ENCODE measurements at places on chromosomes 1 and 21. TPM values are rescaled to one million over a fixed set of nuclear protein-coding genes. Genes with fewer than 3 reads are reported as not detected.

DNA sequence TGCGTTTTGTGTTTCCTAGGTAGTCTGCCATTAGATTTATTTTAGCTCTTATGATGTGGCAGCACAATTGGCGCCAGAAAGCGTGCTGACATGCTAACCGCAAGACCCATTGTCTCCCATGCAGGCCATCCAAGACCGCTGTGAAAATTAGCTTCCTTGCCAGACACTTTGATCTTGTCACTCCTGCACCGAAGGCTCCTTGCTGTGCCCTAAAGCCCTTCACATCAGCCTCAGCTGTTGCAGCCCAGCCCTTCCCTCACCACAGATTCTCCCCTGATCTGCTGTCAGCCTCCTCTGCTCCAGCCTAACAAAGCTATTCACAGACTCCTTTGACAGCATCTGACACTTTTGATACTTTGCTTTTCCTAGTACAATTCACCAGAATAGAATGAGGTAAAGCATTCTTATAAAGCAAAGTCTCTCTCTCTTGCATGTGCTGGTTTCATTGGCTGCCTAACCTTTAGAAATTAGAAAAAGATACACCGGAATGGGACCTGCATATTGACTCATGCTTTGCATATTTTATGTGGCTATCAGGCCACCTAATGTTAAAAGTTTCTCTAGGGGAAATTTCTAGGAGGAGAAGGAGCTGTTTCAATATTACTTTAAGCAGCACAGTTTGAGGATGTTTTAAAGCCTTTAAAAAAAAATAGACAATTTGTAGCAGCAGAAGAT lies 280.3 kb upstream of the FMN2 start:
- DNase-seq: no peak
- no peaks in the 10 kb centered on the region for H3K27me3 ChIP-seq
- no peaks in the 10 kb centered on the region for H3K4me1 ChIP-seq
- no peak overlapping the region for H3K4me3 ChIP-seq

DNA sequence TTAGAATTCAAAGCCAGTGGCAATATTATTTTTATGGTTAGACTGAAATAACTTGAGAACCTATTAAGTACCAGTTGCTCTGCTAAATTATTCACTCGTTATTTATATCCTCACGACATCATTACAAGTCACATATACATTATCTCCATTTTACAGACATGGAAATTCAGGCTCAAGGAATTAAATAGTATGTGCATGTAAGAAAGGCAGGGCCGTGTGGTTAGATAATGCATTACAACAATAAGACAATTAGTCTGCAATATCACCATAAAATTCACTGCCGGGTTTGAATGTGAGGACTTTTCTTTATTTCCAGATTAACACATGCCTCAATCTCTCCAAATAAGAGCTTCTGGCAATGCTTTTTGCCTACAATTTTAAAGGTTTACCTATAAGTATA lies 523.4 kb downstream of the PTBP2 start:
- no peaks in the 10 kb centered on the region for H3K36me3 ChIP-seq
- no peak overlapping the region for H3K27ac ChIP-seq
- DNase-seq: no peak
- H3K4me3 ChIP-seq: no peak overlapping the region
- H3K27me3 ChIP-seq: no peaks in the 10 kb centered on the region
- no peaks in the 10 kb centered on the region for H3K4me1 ChIP-seq

- no peaks in the 10 kb centered on the region for H3K36me3 ChIP-seq
- H3K4me1 ChIP-seq: no peaks in the 10 kb centered on the region
- no peak for DNase-seq
Observed at GRCh38 chr21:45382697-45382997, 22.3 kb upstream of the COL18A1 start.

DNA sequence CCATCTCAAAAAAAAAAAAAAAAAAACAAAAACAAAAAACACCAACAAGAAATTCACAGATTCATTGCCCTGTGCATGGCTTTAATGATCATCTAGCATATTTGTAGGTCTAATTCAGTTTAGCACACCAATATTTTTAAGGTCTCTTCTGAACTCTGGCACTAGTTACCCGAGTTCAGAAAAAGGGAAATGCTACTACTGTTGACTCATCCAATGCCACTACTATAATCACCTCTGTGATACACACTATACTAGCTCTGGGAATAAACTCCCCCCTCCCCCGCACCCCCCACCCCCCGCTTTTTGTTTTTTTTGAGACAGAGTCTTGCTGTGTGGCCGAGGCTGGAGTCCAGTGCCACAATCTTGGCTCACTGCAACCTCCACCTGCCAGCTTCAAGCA lies 55.6 kb downstream of the FBXO42 start:
- DNase-seq: no peak
- no peaks in the 10 kb centered on the region for H3K27me3 ChIP-seq
- no peak overlapping the region for H3K27ac ChIP-seq
- no peaks in the 10 kb centered on the region for H3K4me1 ChIP-seq

GRCh38 chr1:29123887-29124365 lies at the start of gene TMEM200B:
Gene TMEM200B (minus strand): TSS chr1:29123903. CDS start chr1:29121828, 2,075 bp downstream.
- peaks cover 23% of the 10 kb centered on the region for H3K27me3 ChIP-seq
- peaks cover 38% of the 10 kb centered on the region for H3K4me1 ChIP-seq
- H3K36me3 ChIP-seq: peaks cover under 1% of the 10 kb centered on the region
- H3K4me3 ChIP-seq: peak within 1 kb of the TSS; percentile 42
- no peak for DNase-seq

- H3K4me1 ChIP-seq: peaks cover 12% of the 10 kb centered on the region
- H3K36me3 ChIP-seq: no peaks in the 10 kb centered on the region
- peak; percentile 81 for DNase-seq
- H3K4me3 ChIP-seq: no peak overlapping the region
- H3K27me3 ChIP-seq: no peaks in the 10 kb centered on the region
Observed at GRCh38 chr1:184866991-184867788, 107.1 kb downstream of the NIBAN1 start.

GRCh38 chr1:200131551-200132125 lies 104.1 kb downstream of the NR5A2 start:
- H3K4me1 ChIP-seq: peaks cover 6% of the 10 kb centered on the region
- H3K4me3 ChIP-seq: no peak overlapping the region
- no peaks in the 10 kb centered on the region for H3K36me3 ChIP-seq
- H3K27ac ChIP-seq: no peak overlapping the region
- no peaks in the 10 kb centered on the region for H3K27me3 ChIP-seq

- H3K4me1 ChIP-seq: no peaks in the 10 kb centered on the region
- no peak overlapping the region for H3K4me3 ChIP-seq
- H3K27me3 ChIP-seq: no peaks in the 10 kb centered on the region
- DNase-seq: no peak
- no peaks in the 10 kb centered on the region for H3K36me3 ChIP-seq
Observed at GRCh38 chr1:111847466-111847865, 91.8 kb downstream of the DDX20 start.

DNA sequence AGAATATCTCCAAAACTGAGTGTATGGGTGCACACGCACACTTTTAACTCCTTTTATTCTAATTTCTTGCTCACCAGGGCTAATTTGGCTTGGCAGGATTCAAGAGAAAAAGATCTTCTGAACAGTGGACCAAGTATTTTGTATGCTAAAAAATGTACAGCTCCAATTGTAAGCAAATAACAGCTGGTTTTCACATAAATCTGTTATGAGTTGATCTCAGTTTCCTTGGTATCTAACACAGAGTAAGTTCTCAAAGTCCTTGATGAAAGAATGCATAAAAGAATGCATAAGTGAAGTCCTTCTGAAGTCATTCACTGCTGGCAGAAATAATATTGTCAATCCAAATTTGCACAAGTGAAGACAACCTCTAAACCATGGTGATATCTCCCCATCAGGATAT lies 213.0 kb downstream of the OMA1 start:
- H3K27me3 ChIP-seq: no peaks in the 10 kb centered on the region
- H3K4me1 ChIP-seq: no peaks in the 10 kb centered on the region
- H3K27ac ChIP-seq: no peak overlapping the region
- H3K4me3 ChIP-seq: no peak overlapping the region
- H3K36me3 ChIP-seq: no peaks in the 10 kb centered on the region

DNA sequence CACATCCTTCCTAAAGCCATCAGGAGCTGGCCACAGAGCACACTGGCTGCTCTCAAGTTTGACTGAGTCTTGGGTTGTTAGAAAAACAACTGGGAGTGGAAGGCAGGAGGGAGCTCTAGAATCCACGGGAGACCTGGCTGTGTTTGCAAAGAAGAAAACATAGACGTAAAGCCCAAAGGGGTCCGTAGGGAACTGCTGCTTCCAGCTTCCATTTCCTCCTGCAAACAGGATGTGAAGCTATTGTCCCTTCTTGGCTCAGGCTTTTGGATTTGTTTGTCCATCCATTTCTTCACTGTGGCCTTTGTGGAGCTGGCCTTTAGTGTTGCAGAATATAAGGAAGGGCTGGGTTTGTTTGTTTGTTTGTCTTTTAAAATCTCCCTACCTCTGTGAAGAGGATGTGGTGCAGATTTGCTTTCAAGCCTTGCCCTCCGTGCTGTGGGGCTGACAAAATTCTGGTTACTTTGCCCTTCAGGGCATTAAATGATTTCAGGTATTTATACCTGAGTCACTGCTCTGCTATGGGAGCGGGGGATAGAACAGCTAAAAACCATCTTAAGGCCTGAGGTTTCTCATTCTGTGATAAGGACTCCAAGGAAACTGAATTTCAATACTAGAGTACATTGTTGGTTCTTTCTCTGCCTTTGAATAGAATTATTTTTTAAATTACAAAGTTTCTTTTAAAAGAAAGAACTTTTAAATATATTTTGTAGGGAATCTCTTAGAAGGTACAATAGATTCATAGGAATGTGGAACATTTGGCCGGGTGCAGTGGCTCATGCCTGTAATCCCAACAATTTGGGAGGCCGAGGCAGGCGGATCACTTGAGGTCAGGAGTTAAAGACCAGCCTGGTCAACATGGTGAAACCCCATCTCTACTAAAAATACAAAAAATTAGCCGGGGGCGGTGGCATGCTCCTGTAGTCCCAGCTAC lies 74.3 kb downstream of the MPZL1 start:
- H3K36me3 ChIP-seq: no peaks in the 10 kb centered on the region
- H3K4me3 ChIP-seq: no peak overlapping the region
- DNase-seq: no peak
- no peaks in the 10 kb centered on the region for H3K4me1 ChIP-seq

DNA sequence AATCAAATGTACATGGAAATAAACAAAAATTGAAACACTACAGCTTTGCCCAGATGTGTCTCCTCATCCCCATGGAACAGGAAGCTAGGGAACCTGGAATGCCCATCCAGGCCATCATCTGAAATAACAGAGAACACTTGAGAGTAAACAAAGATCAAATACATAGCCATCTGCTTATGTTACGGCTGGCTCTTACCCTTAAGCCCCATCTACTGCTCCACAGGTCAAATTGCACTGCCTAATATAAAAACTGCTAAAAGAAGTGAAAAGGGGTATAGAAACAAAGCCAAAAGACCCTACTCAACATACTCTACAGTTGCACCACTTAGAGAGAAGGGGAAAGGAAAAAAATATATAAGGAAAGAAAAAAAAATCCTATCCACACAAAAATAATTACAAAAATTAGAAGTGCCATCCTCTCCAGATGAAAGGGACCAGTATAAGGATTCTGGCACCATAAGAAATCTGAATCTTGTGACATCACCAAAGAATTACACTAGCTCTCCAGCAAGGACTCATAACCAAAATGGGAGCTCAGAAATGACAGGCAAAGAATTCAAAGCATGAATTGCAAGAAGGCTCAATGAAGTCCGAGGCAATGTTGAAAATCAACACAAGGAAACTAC lies 26.9 kb downstream of the OR6Y1 start:
- H3K4me3 ChIP-seq: no peak overlapping the region
- H3K27ac ChIP-seq: no peak overlapping the region
- no peaks in the 10 kb centered on the region for H3K4me1 ChIP-seq

DNA sequence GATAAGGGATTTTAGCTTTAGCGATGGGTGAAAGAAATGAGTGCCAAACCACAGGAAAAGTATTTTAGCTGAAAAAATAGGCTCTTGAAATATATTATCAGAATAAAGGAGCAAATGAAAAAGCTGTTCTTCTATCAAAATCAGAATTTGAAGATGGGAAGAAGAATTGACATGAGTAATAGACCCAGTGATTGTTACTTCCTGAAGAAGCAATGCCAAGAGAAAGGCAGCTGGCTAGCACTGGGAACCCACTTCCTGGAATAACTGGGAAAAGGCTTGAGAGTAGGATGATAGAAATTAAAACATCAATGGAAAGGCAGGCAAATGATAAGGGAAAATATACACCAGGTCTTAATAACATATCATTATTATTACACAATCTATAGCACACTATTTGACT lies 29.9 kb upstream of the LYPLAL1 start:
- H3K27me3 ChIP-seq: no peaks in the 10 kb centered on the region
- no peaks in the 10 kb centered on the region for H3K4me1 ChIP-seq
- DNase-seq: no peak
- no peaks in the 10 kb centered on the region for H3K36me3 ChIP-seq
- H3K27ac ChIP-seq: no peak overlapping the region
- no peak overlapping the region for H3K4me3 ChIP-seq

DNA sequence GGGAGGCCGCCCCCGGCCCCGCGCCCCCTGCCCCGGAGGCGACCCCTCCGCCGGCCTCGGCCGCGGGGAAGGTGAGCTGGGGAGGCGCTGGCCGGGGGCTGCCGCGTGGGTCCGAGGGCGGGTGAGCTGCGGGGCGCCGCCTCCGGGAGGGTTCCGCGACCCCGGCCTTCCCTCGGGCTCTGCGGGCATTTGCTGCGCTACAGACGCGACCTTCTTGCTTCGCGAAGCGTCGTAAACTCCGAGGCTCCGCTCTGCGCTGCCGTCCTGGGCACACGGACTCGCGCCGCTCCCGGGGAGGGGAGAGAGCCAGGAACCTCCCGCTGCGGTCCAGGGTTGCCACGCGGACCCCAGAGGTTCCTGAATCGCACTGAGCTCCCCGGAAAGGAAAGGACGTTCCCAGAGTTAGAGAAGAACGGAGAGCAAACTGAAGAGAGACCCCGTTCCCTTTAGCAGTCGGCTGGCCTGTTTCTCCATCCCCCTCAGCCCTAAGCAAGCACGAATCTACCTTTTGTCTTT lies 345 bp downstream of the SLX9 start:
- peaks cover 32% of the 10 kb centered on the region for H3K4me1 ChIP-seq
- H3K27ac ChIP-seq: no peak overlapping the region
- H3K4me3 ChIP-seq: peak overlapping the region; percentile 78

DNA sequence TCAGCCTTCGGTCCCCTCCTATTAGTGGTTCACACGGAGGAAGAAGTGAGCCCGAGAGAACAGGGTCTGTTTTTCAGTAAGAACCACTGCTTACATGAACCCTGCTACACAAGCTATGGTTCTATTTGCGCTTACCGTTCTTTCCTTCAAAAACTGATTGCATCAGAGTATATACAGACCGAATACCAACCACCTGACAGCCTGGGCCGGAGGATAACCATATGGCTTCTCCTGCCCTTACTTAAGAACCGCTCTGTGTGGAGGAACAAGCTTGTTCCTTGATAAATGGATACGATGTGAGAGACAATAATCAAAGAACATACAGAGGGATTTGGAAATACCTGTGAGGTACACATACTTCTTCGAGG lies 1.1 kb upstream of the KCNT2 start:
- no peak overlapping the region for H3K4me3 ChIP-seq
- DNase-seq: no peak
- peaks cover 11% of the 10 kb centered on the region for H3K4me1 ChIP-seq
- no peaks in the 10 kb centered on the region for H3K36me3 ChIP-seq
- no peak overlapping the region for H3K27ac ChIP-seq

- no peaks in the 10 kb centered on the region for H3K4me1 ChIP-seq
- DNase-seq: no peak
- no peaks in the 10 kb centered on the region for H3K27me3 ChIP-seq
- H3K27ac ChIP-seq: no peak overlapping the region
- no peak overlapping the region for H3K4me3 ChIP-seq
Observed at GRCh38 chr1:167587872-167588271, 34.3 kb upstream of the CREG1 start.

Gene TEX38
- 0.75 TPM for total RNA-seq

Gene FCRLB
- total RNA-seq: 3.6 TPM

Gene PTPRC
- 1,334 TPM for total RNA-seq

Gene PTAFR
- total RNA-seq: 1.2 TPM

Gene SAMD11
- total RNA-seq: not detected

Gene NTMT2
- total RNA-seq: not detected

Gene TCP10L
- total RNA-seq: 1.3 TPM

Gene MTARC1
- not detected for total RNA-seq

Gene SLC1A7
- total RNA-seq: 20.5 TPM

Gene MYOG
- total RNA-seq: not detected
